ENCODE measurements at places on chromosomes 12 and 14. TPM values are rescaled to one million over a fixed set of nuclear protein-coding genes. Genes with fewer than 3 reads are reported as not detected.

DNA sequence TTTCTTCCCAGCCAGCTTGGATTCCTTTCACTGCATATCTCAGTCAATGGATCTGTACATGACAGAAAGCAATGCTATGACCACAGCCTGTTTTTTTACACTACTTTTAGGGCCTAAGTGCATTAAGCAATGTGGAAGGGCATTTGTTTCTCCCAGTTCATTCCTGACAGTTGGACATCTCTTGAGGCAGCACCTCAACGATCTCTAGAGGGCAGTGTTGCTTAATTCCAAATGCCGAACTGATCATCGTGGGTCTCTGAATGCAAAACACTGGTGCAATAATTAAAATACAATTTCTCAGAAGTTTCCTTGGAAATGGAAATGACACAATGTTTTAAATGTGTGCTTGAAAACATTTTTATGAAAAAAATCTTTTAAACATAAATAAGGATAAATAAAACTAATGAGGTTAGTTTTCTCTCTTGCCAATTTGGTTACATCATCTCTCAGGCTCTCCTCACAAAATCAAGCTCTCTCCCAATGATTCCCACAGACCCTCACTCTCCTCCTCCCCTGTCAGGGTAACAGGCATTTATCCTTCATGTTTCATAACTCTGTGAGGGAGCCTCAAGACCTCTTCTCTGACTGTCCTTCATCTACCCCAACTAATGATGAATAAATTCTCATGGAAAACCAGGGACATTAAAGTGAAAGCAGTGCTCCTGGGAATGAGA is 192.4 kb upstream of the SLC16A7 start:
- H3K4me3 ChIP-seq: no peak overlapping the region
- no peak overlapping the region for H3K27ac ChIP-seq
- H3K27me3 ChIP-seq: no peaks in the 10 kb centered on the region
- H3K4me1 ChIP-seq: peaks cover 12% of the 10 kb centered on the region
- DNase-seq: peak; percentile 27

The CARMIL3 gene
- total RNA-seq: 4.2 TPM

GRCh38 chr14:21309956-21310355 is 30.1 kb downstream of the RPGRIP1 start:
- no peaks in the 10 kb centered on the region for H3K36me3 ChIP-seq
- peaks cover 19% of the 10 kb centered on the region for H3K4me1 ChIP-seq
- DNase-seq: no peak

- H3K27ac ChIP-seq: no peak overlapping the region
- no peak for DNase-seq
- no peaks in the 10 kb centered on the region for H3K36me3 ChIP-seq
- peaks cover 6% of the 10 kb centered on the region for H3K4me1 ChIP-seq
- H3K27me3 ChIP-seq: no peaks in the 10 kb centered on the region
- H3K4me3 ChIP-seq: no peak overlapping the region
These were observed 36.8 kb downstream of the JDP2 start for GRCh38 chr14:75464626-75465025.

The OR10P1 gene
- not detected for total RNA-seq

DNA sequence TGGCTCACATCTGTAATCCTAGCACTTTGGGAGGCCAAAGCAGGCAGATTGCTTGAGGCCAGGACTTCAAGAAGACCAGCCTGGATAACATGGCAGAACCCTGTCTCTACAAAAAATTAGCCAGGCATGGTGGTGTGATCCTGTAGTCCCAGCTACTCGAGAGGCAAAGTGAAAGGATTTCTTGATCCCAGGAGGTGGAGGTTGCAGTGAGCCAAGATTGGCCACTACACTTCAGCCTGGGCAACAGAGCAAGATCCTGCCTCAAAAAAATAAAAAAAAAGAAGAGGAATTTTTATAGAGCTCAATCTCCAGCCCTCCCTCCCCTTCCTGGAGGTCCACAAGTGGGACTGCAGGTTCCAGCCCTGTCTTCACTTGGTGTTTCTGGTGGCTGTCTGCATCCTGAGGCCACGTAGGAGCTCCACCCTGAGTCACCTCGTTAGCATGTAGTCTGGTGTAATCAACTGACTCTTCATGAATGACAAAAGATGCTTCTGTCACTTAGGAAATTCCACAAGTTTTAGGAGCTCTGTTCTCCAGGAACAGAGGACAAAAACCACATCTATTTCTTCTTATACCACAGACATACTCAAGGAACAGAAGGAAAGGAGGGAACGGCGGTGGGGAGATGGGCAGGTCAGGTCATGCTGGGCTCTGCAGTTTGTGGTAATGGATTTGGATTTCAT is 16.2 kb downstream of the CCDC62 start:
- H3K27ac ChIP-seq: no peak overlapping the region
- H3K4me3 ChIP-seq: no peak overlapping the region
- peaks cover 1% of the 10 kb centered on the region for H3K27me3 ChIP-seq
- no peaks in the 10 kb centered on the region for H3K36me3 ChIP-seq
- no peak for DNase-seq
- no peaks in the 10 kb centered on the region for H3K4me1 ChIP-seq

- H3K4me1 ChIP-seq: peaks cover 15% of the 10 kb centered on the region
- H3K27me3 ChIP-seq: no peaks in the 10 kb centered on the region
- H3K27ac ChIP-seq: no peak overlapping the region
- H3K4me3 ChIP-seq: no peak overlapping the region
- no peak for DNase-seq
These were observed 4.0 kb upstream of the ZNF385A start for GRCh38 chr12:54388237-54389133.

DNA sequence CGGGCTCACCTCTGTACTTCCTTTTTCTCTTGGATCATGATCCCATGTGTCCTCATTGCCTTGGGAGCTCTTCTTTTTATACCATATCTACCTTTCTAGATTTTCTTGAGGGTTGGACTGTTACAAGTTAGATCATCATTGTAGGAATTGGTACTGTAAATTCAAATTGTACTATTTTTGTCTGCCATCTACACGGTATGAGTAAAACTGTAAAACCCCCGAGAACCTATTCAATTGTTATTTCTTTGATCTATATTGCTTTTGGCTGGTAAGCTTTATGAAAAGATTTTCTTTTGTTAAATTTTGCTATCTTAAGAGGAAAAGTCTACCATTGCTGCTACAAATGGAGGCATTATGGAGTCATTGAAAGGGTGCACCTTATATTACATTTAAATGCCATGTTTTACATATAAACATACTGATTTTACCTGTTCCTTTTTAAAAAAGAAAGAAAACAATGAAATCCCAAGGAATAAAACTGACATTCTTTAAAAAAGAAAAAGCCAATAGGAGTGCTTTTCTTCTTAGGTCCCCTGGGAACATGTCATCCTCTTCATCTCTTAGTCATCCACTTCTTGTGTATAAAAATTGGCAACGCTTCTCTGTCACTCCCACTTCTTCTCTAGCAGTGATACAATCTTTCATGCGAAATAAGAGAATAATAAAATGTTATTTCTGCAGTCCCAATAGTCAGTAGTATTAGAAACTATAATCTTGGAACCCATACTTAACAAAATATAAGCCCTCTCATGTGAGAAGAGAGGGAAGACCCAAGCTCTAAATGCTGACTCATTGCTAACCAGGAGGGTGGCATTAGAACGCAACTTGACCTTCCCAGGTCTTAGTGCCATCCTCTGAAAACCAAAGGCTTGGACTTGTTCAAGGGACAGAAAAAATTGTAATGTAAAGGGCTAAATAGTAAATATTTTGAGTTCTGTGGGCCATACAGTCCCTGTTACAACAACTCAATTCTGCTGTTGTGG is 20.4 kb downstream of the RGS6 start:
- DNase-seq: no peak
- H3K27me3 ChIP-seq: peaks cover 19% of the 10 kb centered on the region
- no peak overlapping the region for H3K4me3 ChIP-seq

DNA sequence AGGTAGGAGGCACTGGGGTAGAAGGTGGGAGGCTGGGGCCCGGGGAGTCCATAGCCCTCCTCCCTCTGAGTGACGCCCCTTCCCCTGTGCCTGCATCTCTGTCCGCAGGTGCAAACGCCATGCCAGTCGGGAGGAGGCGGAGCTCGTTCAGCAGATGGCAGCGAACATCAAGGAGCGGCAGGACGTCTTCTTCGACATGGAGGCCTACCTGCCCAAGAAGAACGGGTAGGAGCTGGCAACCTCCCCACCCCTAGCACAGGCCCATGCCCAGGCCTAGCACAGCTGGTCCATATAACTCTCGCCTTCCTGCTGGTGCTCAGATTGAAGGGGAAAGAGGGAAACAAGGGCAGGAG is 35.6 kb downstream of the TMEM120B start:
- no peak overlapping the region for H3K27ac ChIP-seq
- H3K36me3 ChIP-seq: peaks cover 20% of the 10 kb centered on the region
- DNase-seq: no peak
- no peak overlapping the region for H3K4me3 ChIP-seq
- peaks cover 2% of the 10 kb centered on the region for H3K4me1 ChIP-seq

- H3K27ac ChIP-seq: peak overlapping the region; percentile 17
- H3K4me3 ChIP-seq: no peak overlapping the region
- H3K27me3 ChIP-seq: no peaks in the 10 kb centered on the region
- H3K36me3 ChIP-seq: peaks cover 29% of the 10 kb centered on the region
These were observed 99.4 kb downstream of the LGMN start for GRCh38 chr14:92649066-92649465.

- no peak for DNase-seq
- H3K4me1 ChIP-seq: no peaks in the 10 kb centered on the region
- peaks cover 22% of the 10 kb centered on the region for H3K27me3 ChIP-seq
These were observed 20.1 kb upstream of the MAGOHB start for GRCh38 chr12:10633541-10633940.

GRCh38 chr12:122423258-122424165 is 1.0 kb upstream of the CLIP1 start:
- peak overlapping the region; percentile 49 for H3K27ac ChIP-seq
- peaks cover 38% of the 10 kb centered on the region for H3K4me1 ChIP-seq
- H3K27me3 ChIP-seq: peaks cover 2% of the 10 kb centered on the region
- no peaks in the 10 kb centered on the region for H3K36me3 ChIP-seq

DNA sequence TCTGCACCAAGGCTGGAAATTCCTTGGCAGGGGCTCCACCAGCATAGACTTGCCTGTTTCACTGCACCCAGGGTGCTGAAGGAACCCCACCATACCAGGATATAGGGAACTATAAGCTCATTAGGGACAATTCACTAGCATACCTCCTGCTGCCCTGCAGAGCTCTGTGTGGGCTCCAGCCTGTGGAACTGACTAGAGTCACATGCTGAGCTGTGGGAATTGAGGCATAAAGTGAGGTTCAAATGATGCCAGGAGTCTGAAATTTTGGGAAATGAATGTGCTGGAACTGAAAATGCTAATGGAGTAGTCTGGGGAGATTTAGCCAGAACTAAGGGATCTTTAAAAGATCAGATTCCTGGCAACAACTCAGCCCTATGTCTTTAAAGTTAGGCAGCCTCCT is 7.3 kb upstream of the EMP1 start:
- no peak overlapping the region for H3K27ac ChIP-seq
- peaks cover 7% of the 10 kb centered on the region for H3K4me1 ChIP-seq
- H3K27me3 ChIP-seq: peaks cover 34% of the 10 kb centered on the region
- H3K4me3 ChIP-seq: no peak overlapping the region
- H3K36me3 ChIP-seq: no peaks in the 10 kb centered on the region

- H3K27me3 ChIP-seq: no peaks in the 10 kb centered on the region
- no peak for DNase-seq
- H3K4me1 ChIP-seq: no peaks in the 10 kb centered on the region
- H3K4me3 ChIP-seq: no peak overlapping the region
These were observed 357.7 kb downstream of the ETNK1 start for GRCh38 chr12:22982635-22983034.

GRCh38 chr12:56517854-56518253 is 3.8 kb upstream of the RBMS2 start:
- DNase-seq: no peak
- no peak overlapping the region for H3K27ac ChIP-seq
- peaks cover 25% of the 10 kb centered on the region for H3K4me1 ChIP-seq
- H3K4me3 ChIP-seq: no peak overlapping the region

- H3K4me1 ChIP-seq: no peaks in the 10 kb centered on the region
- no peaks in the 10 kb centered on the region for H3K36me3 ChIP-seq
These were observed 31.9 kb downstream of the ERG28 start for GRCh38 chr14:75628816-75629215.

DNA sequence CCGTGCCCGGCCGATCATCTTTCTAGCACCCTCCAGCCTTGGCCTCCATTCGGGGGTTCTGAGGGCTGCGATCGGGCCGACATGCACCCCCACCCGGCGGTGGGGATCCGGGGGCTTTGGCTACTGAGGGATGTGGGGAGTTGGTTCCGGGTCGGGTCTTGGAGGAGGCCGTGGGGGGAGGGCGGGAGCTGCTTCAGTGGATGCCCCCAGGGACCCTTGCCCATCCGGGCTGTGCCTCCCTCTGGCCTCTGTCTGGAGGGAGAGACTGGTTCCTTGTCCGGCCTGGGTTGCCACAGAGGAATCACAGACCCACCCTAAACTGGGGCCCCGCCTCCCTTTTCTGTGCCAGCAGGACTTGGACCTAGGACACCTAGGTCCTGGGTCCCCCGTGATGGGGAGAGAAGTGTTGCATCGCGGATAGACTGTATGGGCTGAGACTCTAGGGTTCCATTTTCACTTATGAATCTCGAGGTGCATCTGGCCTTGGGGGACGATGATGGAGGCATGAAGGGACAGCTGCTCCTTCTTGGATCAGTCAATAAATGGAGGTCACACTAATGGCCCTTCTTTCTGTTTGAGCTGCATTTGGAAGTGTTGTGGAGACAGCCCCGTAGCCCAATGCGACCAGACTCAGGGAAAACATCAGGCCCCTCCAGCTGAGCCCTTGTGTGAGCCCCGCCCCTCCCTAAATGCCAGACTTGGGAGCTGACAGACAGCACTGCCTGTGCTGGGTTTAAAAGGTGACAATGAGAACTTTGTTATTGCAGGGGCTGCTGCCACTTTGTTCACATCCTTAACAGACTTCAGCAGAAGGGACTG is 577 bp downstream of the DTX3 start:
- H3K36me3 ChIP-seq: peaks cover 27% of the 10 kb centered on the region
- H3K27ac ChIP-seq: peak overlapping the region; percentile 44
- peaks cover 18% of the 10 kb centered on the region for H3K4me1 ChIP-seq
- peak overlapping the region; percentile 77 for H3K4me3 ChIP-seq
- H3K27me3 ChIP-seq: peaks cover under 1% of the 10 kb centered on the region

The MMP17 gene
- 1.1 TPM for total RNA-seq

DNA sequence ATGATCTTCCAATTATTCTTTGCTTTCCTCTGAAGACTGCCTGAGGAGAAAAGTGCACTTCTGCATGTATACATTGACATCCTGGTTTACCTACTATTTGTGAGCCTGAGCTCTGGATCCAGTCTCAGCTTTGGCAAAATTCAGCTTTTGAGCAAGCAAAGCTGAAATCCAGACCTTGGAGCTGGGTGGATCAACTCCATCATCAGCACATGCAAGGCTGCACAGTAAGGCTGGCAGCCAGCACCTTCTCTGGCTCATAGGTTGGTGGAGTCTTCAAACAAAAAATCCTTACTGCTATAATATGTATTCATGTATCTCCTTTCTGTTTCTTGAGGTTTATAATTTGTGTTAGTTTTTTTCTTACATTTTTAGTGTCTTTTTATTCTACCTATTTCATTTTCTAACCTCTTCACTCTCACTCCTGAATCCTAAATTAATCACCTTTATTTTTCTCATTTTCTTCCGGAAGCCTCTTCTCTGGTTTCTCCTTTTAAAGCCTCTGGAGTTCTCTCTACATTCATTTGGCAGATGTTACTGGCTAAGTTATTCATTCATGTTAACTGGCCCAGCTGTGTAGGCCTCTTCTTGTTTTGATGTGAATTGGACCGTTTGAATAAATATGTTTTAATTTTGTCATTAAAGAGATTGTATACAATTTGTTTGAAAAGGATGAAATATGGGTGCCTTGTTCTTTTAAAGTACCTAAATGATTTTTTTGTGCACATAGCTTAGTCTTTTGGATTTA is 224.8 kb downstream of the DACT1 start:
- H3K4me1 ChIP-seq: no peaks in the 10 kb centered on the region
- DNase-seq: no peak
- H3K36me3 ChIP-seq: no peaks in the 10 kb centered on the region
- H3K27ac ChIP-seq: no peak overlapping the region
- H3K27me3 ChIP-seq: peaks cover 1% of the 10 kb centered on the region
- H3K4me3 ChIP-seq: no peak overlapping the region
